T-helper 9 cell (primary cell): ENCODE measurements at places on chromosomes 2 and 18.

DNA sequence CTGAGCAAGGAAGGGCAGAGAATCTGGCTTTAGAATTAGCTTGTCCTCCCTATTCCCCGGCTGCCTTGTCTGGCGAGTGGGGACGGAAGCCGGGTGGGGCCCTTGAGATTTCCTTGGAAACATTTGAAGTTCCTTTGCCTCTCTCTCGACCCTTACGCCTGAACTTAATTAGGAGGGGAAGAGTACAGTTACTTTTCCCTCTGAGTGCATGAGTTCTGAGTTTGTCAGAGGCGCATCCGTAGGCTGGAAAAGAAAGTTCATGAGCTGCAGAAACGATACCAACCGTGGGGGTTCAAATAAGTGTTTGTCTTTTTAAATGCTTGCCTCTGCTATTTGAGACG, 468 bp downstream of the PIKFYVE start:
- DNase-seq: no peak

DNA sequence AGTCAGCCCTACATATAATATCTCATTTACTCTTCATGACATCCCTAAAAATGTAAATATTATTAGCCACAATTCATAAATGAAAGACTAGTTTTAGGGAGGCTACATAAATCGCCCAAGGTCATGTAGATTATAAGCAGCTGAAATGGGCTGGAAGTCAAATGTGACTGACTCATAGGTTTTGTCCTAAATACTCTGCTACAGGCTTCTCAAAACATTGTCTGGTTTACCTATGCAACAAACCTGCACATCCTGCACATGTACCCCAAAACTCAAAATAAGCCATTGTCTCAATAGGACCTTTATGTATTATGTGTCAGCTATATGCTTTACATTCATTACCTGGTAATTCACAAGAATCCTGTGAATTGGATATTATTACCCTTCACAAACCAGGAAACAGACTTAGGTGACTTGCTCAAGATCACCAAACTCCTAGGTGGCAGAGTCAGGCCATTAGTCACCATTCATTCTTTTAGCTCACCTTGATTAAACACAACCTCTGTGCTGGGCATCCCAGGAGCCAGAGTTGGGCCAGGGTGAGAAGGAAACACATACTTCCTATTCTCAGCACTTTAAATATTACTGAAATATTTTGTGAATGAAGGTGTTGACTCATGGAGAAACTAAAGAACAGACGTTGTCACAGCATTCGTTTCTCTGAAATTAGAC, 69.4 kb upstream of the CPO start:
- DNase-seq: no peak

GRCh38 chr18:51361130-51361860, 163.8 kb upstream of the MEX3C start:
- no peak for DNase-seq

DNA sequence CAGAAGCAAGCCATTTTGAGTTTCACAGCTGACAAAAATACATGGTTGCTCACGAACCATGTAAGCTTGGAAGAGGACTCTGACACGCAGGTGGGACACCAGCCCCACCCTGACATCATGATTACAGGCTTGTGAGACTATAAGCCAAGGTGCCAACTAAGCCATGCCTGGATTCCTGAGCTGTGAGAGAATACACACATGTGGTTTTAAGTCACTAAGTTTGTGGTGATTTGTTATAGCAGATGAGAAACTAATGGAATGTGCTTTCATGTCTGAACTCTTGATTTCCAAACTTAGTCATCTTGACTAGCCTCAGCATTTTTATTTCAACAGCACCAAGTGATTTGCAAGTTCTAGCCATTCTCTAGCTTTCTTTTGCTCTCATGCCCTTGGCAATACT, 676.1 kb upstream of the CELF4 start:
- DNase-seq: no peak

DNA sequence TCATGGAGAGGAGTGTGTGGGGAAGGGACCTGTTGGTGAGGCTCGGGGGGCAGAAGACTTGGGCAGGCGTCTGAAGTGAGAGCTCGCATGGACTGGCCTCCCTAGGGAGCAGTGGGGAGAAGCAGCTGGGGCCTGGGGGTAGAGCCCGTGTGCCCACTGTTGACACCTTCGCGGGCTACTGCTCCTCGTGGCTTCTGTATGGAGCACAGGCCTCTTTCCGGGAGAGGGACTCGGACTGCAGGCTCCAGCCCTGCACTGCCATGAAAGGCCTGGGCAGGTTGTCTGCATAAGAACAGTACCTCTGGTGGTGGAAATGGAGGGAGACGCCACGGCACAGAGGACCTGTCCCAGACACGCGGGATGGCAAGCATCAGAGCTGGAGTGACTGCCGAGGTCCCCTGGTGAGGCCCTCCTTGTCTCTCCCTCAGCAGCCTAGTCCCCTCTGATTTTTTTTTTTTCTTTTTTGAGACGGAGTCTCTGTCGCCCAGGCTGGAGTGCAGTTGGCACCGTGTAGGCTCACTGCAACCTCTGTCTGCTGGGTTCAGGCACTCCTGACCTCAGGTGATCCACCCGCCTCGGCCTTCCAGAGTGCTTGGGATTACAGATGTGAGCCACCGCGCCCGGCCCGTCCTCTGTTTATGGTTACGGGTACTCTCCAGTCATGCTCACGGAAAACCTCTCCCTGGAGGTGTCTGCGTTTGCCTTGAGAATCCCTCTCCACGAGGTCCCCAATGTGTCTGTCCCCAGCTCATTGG, 44.7 kb upstream of the PTMA start:
- DNase-seq: no peak
